ENCODE measurements at places on chromosomes 16 and 17.

GRCh38 chr16:9484881-9485280 is 393.4 kb downstream of the HAPSTR1 start:
- no peak for DNase-seq

DNA sequence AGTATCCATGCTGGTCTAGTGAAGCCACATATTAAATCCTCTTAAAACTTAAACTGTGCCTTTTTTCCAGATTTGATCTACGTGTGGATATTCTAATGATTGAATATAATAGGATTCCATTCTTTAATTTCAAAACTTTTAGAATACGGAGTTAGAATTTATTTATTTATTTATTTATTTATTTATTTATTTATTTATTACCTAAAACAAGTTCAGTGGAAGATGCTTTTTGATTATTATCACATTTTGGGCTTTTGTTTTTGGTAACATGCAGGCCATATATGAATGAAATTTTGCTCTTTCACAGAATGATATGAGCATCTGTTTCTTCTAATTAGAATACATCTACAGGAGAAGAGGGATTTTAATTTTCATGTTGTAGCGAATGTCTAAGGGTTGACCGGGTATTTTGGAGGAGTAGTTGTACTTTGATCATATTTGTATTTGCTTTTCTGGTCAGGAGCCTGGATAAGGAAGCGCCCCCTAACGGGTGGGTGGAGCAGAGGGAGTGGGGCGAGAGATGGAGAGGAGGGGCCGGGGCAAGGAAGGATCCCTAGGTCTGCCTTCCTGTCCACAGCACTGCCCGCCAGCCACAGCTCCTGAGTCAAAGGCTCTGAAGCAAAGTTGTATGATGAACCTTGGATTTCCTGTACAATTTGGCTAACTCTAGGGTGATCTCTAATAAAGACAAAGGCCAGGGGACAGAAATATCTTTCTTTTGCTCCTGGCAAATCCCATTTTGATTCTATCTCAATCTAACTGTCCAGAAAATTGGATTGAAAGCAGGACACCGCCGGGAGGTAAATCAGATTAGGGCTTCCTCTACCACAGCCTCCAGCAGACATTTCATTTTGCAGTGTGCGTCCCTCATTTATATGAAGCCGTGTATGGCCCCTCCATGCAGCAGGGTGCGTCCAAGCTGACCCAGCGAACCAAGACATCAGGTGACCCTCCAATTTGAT is 149.1 kb downstream of the PRKCA start:
- no peak for DNase-seq

GRCh38 chr16:77849646-77850258 is 61.4 kb downstream of the VAT1L start:
- no peak for DNase-seq

DNA sequence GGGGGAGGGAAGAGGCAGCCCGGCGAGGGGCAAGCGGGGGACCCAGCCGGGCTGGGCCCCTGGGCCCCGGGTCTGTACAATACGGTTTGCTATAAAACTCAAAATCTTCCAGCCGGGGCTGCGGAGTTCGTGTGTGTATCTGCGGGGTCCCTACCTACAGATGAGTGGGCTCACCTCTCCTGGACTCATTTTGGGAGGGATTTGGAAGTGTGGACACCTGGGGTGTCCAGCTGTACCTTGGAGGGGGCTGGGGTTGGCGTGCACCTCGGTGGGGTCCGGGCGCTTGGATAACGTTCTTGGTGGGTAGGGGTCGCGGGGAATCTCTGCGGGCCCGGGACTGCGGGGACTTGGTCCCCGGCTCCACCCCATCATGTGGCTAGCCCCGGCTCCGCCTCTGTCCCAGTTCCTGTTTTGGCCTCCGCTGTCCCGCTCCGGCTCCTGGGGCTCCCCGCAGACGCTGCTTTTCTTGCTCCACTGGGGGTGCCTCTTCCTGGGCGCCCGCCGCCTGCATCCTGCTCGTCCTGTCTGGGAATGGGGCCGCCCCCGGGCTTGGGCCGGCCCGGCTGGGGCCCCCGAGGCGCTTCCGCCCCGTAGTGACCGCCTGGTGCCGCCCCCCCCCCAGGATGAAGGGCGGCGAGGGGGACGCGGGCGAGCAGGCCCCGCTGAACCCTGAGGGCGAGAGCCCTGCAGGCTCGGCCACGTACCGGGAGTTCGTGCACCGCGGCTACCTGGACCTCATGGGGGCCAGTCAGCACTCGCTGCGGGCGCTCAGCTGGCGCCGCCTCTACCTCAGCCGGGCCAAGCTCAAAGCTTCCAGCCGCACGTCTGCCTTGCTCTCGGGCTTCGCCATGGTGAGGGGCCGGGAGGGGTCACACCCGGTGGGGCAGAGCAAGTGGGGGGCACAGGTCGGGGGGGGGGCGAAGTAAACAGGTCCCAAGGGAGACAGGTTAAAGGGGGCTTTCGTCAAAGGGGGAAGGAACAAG is at the start of gene ORAI3:
TSS of gene ORAI3 (plus strand) at position 402 of the 983 bp plus-strand sequence. CDS start at position 624, 222 bp downstream.
- peak; percentile 92 for DNase-seq

DNA sequence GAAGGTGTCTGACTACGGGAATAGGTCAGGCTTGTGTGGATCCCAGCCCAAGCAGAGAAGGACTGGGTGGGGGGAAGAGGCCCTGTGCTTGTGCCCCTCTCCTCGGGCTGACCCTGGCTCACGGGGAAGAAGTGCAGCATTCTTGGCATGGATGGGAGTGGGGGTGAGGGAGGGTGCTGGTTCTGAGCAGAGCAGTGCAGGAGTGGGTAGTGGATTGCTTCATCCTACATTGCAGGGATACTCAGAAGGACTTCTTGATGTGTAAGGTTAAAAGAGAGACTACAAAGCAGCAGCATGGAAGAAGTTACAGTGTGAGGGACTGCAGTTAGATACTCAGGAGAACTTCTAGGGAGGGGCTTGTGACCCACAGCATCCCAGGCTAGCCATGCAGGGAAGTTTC is 2.1 kb downstream of the ARHGAP23 start:
- no peak for DNase-seq

DNA sequence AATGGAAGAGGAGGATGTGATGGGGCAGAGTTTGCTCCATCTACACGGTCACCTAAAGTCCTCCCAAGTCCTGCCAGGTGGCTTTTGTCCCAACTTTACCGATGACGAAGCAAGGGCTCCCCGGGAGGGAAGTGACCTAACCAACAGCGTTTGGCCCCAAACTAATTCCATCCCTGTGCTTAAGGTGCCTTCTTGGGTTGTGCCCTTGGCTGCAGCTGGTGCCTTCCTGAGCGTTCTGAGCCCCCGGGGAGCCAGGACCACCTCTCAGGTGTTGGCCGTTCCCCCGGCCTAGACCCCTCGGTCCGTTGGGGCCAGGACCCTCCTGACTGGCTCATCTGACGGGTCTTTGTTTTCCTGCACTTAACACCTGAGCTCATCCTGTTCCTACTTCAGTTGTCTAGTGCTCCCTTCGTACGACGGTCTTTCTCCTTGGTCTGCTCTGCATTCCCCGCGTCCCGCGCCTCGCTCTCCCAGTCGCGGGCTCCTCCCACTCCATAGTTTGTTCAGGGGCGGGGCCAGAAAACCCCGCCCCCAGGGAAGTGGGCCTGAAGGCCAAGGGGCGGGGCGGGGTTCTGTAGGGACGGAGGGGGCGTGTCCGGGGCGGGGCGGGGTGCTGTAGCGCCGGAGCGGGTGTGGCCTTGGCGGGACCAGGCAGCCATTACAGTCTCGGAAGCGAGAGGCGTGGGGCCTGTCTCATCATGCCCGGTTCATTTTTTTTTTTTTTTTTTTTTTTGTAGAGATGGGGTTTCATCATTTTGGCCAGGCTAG is 822 bp upstream of the ZSCAN10 start:
- peak; percentile 97 for DNase-seq

DNA sequence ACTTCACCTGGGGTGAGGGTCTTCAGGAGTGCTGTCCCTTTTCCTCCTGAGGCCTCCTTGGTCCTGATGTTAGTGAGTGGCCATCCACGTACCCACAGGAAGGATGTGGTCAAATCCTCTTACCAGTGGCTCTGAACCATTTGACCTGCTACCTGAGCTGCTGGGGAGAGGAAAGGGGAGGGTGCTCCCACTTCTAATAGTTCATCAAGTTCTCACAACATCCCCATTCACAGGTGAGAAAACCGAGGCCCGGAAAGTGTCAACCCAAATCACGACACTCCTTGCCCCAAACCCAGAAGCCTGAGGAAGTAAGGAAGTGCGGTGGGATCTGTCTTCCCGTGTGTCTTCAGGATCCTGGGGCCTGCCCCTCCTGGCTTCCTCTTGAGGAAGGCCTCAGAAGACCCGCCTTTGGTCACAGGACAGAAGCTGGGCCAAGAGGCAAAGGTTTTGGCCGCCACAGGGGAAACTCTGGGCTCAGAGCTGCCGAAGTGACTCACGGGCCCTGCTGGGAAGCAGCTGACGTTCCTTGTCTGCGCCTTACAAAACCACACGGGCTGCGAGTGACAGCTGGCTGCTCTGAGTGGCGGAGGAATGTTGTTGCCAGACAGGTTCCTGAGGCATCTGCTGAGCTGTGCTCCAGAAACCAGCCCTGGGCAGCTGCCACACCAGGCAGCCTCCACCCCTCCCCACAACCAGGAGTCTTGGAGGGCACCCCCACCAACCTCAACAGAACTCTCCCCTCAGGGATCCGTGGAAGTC is 13.9 kb upstream of the KIFC3 start:
- peak; percentile 54 for DNase-seq

- DNase-seq = no peak
Observed at GRCh38 chr16:74455619-74456289, 34.5 kb upstream of the CLEC18B start.

GRCh38 chr17:9880582-9880999 is 24.5 kb downstream of the RCVRN start:
- peak; percentile 32 for DNase-seq

DNA sequence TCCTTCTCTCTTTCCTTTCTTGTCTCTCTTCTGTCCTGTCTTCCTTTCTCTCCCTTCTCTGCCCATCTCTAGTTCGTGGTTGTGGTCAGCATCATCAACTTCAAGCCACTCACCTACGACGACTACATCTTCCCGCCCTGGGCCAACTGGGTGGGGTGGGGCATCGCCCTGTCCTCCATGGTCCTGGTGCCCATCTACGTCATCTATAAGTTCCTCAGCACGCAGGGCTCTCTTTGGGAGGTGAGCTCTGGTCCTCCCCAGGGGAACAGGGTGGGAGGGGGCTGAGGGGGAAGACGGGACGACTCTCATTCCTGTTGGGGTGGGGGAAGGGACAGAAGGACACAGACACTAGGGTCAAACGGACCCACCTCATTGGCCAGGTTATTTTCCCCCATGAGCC is 44.3 kb downstream of the SLC6A2 start:
- DNase-seq = no peak

DNA sequence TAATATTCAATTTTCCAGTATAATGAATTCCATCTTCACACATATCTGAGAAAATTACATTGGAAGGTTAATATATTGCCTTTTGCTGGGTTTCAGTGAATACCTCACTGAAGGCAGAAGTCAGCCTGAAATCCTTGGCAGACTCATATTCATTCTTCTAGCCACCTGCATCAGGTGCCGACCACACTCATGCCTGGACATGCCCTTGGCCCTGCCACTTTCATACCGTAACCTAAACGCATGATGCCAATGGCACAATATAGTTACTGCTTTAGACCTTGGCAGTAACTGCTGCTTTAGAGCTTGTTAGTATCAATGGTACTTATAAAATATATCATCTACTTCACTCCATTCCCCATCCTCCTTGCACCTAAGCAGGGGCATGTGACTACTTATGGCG is 817.6 kb upstream of the CDH8 start:
- DNase-seq = no peak

DNA sequence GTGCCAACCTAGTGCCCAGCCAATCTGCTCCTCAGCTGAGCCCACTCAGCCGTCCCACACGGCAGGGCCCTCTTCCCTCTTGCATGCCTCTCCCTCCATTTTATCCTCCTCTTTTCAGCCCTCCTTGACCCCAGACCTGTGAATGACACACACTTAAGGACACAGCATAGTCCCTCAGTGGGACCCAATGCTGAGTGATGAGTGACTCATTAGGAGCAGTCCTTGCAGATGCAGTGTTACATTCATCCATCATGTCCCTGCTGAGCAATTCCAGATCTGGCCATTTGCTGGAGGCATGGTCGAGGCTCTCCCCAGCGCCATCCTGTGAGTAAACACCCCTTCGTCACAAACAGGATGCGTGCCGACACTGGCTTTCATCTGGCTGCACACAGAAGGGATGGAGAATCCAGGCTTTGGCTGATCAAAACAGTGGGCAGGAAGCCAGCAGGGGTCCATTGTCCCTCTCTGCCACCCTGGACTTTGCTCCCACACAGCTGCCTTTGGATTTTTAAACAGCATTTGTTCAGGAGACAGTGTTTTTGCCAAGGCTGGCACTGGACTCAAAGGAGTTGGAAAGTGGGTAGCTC is 122.6 kb downstream of the AXIN2 start:
- DNase-seq = no peak

- DNase-seq = no peak
Observed at GRCh38 chr17:70499067-70499786, 329.9 kb downstream of the KCNJ2 start.

GRCh38 chr17:27459433-27459832 is 3.2 kb downstream of the KSR1 start:
- DNase-seq = no peak

Measured in GM20000 (cell line).